Glutamatergic neuron (in vitro differentiated cells): ENCODE measurements at places on chromosomes 7 and 10.

- DNase-seq: no peak
Measured at GRCh38 chr7:99380032-99380822, 5.7 kb downstream of the ARPC1B start.

GRCh38 chr10:113899952-113900598 is 45.6 kb downstream of the NHLRC2 start:
- no peak for DNase-seq

GRCh38 chr7:106063024-106063423 is 49.1 kb downstream of the SYPL1 start:
- no peak for DNase-seq

GRCh38 chr7:82234457-82235049 is 209.0 kb downstream of the CACNA2D1 start:
- no peak for DNase-seq

- DNase-seq: no peak
Measured at GRCh38 chr10:10676972-10677371, 340.7 kb upstream of the CELF2 start.

GRCh38 chr7:8035647-8036518 is 67.3 kb downstream of the GLCCI1 start:
- DNase-seq: no peak

DNA sequence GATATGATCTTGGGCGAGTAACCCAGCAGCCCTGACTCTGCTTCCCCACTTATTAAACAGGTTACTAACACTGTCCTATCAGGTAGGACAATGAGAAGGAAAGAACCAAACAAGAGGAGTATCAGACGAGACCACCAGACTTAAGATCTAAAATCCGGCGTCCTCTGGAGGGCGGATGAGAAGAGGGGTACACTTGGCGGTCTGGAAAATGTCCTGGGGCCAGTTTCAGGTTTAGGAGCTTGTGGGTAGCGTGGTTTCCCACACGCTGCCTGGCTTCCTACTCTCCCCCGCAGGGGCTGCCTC is 635 bp downstream of the ZNF32 start:
- DNase-seq: no peak

DNA sequence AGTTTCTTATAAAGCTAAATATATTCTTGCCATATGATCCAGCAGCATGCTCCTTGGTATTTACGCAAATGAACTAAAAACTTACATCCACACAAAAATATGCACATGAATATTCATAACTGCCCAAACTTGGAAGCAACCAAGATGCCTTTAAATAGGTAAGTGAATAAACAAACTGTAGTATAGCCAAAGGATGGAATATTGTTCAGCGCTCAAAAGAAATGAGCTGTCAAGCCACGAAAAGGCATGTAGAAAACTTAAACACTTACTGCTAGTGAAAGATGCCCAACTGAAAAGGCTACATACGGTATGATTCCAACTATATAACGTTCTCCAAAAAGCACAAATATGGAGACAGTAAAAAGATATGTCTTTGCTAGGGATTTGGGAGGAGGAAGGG is 12.7 kb downstream of the THSD7A start:
- DNase-seq: no peak

- no peak for DNase-seq
Measured at GRCh38 chr10:132336064-132336746, 4.2 kb downstream of the LRRC27 start.

GRCh38 chr10:99303899-99304861 is 25.0 kb upstream of the CNNM1 start:
- DNase-seq: no peak

- no peak for DNase-seq
Measured at GRCh38 chr7:79823246-79823951, 311.2 kb upstream of the GNAI1 start.

DNA sequence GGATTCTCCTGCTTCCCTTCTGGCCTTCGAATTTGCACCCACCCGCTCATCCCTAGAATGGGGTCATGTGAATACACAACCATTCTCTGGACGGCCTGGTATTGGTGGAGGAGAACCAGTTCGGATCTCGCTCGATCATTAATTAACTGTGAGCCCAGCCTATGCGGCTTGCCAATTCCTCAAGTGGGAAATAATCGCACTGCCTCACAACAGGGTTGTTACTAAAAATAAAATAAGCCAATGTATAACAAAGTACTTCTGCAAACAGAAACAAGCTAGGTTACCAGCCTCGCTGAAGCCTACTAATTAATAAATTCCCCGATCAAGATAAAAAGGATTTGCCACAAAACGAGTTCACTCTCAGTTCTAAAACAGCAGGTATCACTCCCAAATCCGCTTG is 16.2 kb downstream of the CTBP2 start:
- DNase-seq: no peak

DNA sequence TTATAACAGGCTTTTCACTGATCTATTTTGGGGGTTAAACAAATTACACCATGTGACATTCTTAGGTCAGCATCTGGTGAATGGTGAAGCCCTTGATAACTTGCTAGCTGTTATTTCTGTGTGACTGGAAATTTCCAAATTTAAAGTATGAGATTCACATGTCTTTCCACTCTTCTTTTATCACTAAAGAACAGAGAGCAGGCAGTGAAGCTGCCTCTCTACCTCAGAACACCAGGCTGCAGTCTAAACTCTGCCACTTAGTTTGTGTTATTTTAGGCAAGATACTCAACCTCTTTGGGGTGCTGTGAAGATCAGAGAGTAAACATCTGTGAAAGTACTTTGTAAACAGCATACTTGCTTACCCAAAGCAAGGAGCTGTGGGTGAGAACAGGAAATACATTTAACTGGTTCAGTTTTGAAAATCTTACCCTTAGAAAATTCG is 15.5 kb upstream of the SP4 start:
- DNase-seq: no peak

DNA sequence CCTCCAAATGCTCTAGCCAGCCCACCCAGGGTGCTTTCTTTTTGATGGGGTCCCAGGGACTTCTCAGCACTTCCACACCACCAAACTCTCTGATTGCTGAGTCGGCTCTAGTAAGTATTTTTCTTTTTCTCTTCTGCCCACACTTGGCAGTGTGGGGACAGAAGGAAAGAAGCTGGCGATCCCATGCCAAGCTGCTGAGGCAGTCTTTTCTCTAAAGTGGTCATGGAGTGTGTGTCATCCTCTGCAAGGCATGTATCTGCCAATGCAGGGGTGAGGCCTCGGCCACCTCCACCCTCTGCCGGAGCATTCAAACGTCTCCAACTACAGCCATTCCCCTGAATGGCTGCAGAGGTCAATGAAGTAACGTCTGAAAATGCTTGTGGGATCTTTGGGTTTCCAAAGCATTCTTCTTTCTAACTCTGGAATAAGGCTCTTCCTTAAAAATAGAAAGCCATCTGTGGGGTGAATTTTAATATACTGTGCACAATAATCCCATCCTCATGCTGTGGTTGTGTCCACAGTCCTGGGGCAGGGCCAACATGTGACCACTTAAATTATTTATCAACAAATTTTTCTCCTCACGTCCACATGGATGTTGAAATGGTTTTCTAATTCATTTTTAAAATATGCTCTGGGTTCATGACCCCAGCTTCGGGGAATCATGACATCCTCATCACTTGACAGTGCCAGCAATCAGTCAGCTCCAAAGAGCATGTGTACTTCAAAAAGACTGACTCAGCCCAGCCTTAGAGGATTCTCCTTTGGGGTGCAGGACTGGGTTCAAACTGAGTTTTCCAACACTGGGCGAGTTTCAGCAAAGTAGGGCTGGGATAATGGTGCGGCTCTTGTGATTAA is 171.3 kb upstream of the ITGB1 start:
- DNase-seq: no peak

DNA sequence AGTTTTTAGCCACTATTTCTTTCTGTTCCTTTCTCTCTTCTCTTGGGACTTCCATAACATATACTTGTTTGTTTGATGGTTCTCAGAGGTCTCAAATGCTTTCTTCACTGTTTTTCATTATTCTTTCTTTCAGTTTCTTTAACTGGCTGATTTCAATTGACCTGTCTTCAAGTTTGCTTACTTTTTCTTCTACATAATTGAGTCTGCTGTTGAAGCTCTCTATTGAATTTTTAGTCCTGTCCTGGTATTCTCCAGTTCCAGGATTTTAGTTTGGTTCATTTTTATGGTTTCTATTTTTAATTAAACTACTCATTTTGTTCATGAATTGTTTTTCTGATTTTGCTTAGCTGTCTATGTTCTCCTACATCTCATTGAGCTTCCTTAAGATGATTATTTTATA is 1305.3 kb upstream of the CELF2 start:
- DNase-seq: no peak

- peak; percentile 36 for DNase-seq
Measured at GRCh38 chr10:44908066-44908749, 2.9 kb upstream of the TMEM72 start.

DNA sequence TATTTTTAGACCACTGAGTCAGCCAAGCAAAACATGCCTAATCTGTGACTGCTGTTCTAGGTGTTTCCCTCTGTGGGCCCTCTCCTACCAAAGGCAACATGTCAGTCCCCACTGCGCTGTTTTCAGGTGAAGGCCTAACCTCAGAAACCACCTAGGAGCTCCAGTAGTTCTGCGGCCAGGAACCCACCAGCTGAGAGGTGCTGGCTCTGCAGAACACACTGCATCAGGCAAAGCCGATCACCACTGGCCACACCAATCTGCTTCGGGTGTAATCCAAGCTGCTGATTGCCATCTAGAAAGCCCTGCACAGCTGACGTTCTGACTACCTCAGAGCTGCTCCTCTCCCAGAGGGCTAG is 14.9 kb downstream of the CAMK2G start:
- DNase-seq: no peak

DNA sequence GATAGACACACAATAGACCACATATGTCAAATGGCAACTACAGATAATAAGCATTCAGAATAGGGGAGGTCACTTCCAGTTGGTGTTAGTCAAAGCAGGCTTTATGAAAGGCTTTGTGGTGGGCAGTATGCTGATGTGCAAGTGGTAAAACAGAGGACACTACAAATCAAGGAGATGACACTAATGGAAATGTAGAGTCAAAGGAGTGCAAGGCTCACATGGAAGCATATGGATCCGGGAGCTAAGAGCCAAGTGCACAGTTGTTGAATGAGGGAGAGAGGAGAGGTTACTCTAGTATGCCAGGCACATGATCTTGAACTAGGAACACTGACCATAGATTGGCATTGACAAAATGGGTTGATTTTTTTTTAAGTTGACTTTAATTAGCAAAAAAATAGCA is 62.7 kb downstream of the GRM3 start:
- DNase-seq: no peak

DNA sequence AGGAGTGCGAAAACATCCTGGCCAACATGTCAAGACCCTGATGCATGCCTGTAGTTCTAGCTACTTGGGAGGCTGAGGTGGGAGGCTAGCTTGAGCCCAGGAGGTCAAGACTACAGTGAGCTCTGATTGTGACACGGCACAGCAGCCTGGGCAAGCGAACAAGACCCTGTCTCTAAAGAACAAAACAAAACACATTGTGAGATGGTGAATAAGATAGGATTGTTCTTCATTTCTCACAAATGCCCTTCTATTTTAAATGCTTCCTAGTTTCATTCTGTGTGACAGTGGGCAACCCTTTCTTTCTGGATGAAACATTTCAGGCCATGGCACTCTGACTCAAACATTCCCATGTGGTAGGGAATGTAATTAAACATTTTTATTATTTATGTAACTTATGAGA is 13.5 kb downstream of the EFCAB10 start:
- no peak for DNase-seq

- DNase-seq: no peak
Measured at GRCh38 chr7:82263920-82264782, 179.4 kb downstream of the CACNA2D1 start.

GRCh38 chr7:24555184-24555583 is 18.1 kb upstream of the PALS2 start:
- DNase-seq: no peak

- no peak for DNase-seq
Measured at GRCh38 chr7:36884910-36885309, 160.6 kb upstream of the AOAH start.

DNA sequence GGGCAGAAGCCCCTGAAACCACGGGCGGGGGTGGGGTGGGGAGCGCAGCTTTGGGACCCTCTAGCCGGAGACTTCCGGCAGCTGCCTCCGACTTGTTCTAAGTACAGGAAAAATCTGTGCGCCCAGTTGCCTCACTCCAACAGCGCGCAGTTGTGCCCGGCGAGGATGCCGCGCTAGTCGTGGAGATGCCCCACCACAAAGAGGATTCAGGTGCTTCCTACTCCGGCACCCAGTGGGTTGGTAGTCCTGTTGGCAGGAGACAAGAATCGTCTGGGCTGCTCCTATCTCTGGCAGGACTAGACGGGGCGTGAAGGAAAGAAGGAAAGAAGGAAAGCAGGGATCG is 465 bp upstream of the NPY start:
- peak; percentile 31 for DNase-seq

DNA sequence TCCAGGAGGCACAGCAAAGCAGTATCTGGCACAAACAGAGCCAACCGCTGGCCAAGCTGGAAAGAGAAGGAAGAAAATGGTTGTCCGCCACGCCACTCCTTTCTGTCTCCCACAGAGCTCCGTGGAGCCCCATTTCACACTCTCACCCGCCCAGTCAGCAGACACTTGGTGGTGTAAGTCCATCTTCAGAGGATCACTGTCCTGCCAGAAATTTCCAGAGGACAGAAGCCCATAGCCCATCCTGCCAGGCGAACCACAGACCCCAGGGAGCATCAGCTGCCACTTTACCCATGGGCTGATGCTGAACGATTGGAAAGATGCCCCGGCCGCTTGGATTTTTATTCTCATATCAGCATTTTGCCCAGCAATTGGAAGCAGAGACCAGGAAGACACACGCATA is 144.7 kb upstream of the LYZL2 start:
- DNase-seq: no peak

- DNase-seq: no peak
Measured at GRCh38 chr7:42947521-42947920, 15.3 kb downstream of the MRPL32 start.

- no peak for DNase-seq
Measured at GRCh38 chr7:31006857-31007256, 43.1 kb downstream of the GHRHR start.

DNA sequence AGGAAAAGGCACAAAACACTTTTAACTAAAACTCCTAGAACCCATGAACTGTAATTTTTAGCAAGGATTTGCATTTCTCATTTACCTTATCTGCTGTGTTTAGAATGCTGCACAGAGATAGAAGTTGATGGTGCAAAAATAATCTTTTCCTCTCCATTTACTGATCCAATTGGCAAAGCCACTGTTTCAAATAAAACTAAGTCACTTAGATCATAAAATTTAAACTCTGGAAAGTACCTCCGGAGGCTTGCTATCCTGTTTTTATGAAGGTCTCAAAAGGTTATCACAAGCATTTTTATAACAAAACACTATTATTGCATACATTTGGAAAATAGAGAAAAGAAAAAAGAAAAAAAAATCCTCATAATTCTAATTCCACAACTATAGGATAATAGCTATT is 7.6 kb downstream of the CPA2 start:
- no peak for DNase-seq

GRCh38 chr10:13709931-13710650 is 123.3 kb downstream of the PRPF18 start:
- peak; percentile 55 for DNase-seq
